ENCODE measurements at places on chromosomes 5 and 9.

DNA sequence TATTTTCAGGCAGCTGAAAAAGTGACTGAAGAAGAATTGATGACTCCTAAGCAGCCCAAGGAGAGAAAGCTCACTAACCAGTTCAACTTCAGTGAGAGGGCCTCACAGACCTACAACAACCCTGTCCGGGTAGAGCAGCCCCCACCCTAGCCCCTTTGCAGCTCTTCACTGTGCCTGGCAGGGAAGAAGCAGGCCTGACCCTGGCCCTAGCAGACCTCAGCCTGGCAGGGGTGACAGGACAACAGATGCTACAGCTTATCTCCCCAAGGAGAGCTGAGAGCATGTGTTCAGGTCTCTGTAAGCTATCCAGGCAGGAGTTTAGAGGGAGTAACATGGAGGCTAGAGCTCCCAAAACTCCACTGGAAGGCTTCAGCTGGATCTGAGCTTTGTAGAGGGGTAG, 31.8 kb downstream of the DNAI1 start:
- no peak for DNase-seq

- DNase-seq: no peak
These were observed 71.2 kb downstream of the GHR start for GRCh38 chr5:42494414-42494813.

DNA sequence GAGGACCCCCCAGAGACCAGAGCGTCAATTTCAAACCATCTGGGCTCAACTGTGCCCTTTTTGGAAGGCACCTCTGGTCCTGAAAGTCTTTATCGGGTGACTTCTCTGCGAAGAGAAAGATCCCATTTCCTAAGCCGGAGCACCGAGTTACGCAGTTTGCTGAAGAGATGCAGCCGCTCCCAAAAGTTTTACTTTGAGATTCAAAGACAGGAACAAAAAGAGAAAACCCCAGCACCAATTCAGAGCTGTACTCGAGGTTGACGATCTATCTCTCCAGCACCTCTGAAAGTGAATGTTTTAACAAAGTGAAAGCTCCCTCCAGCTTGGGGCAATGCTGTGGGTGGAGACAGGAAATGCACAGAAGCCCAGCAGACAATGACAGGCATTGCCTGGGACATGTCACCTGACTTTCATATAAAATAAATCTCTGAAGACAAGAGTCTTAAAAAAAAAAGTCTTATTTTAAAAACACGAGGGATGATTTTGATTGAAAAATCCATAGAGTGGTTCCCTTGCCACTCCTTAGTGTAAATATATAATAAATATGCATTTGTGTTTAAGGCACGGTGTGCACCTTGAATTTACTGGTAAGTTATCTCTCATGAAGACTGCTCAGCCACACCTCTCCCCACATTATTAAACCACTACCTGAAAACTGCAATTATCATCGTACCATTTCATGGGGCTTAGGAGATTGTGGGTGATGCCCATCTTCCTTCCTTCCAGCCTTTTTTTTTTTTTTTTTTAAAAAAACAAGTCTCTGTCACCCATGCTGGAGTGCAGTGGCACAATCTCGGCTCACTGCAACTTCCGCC, 79.9 kb downstream of the FNBP1 start:
- peak; percentile 50 for DNase-seq

DNA sequence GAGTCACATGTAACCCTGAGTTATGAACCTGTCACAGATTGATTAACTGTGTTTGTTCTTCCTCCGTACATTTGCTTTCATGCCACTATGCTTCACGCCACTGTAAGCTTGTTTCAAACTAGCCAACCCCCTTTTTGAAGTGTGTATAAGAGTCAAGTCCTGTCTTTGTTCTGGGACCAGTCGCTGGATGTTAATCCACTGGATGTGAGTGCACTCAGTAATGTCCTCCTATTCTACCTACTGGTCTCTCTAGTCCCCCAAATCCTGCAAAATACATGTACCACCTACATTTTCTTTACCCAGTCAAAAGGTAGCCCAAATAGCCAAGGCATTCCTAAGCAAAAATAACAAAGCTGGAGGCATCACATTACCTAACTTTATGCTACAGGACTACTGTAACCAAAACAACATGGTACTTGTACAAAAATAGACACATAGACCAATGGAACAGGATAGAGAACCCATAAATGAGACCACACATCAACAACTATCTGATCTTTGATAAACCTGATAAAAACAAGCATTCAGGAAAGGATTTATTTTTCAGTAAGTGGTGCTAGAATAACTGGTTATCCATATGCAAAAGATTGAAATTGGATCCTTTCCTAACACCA, 1139.1 kb upstream of the SEMA6A start:
- DNase-seq: no peak

- DNase-seq: no peak
These were observed 5.3 kb downstream of the ISCA1 start for GRCh38 chr9:86277072-86277471.

- no peak for DNase-seq
These were observed 203.1 kb downstream of the SAXO1 start for GRCh38 chr9:18829873-18830272.

DNA sequence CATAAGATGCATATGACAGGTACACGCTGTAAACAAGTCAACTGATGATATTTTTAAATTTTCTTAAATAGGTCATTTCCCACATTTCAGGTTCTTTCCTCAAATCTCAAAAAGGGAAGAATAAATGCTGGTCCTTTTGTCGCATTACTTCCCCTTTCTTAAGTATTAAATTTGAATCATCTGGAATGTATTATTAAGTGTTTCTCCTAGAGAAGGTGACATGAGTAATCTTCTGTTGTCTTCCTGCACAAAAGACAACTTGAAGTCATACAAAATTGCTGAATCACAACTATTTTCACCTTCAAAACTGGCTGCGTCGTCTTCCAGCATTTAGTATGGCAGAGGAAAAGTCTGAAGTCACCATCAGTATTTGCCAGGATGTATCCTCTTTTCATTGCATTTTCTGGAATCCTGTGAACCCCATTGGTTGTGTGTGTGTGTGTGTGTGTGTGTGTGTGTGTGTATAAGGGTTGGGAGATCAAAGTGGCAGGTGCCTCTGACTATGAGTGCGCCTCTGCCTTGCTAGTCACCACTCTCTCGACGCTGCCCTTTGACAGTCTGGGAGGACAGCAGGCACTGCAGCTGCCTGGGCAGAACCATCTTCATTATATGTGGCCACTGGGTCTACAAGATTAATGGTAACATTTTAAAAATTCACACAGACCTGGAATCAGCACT, 86.9 kb downstream of the MVB12B start:
- no peak for DNase-seq

DNA sequence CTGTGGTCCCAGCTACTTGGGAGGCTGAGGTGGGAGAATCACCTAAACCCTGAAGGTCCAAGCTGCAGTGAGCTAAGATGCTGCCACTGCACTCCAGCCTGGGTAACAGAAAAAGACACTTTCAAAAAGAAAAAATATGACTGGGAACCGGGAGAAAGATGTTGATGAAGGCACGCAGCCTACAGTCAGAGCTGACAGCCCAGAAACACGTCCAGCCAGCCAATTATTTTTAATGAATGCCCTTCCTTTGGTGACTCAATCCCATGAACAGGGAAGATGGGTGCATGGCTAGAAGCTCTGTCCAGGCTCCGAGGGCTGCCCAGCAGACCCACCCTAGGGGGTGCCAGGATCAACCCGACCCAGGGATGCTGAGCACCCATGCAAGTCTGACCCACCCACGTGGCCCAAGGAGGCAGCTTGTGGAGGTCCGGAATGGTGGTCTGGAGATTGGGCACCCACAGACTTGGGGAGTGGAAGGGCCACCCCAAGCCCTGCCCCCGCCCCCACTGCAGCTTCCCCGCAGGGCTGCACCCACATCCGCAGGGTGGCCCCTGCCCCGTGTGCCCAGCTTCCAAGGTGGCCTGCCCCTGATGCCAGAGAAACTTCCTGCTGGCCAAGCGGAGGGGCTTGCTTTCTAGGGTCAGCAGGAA, 51.0 kb downstream of the ADAMTS2 start:
- DNase-seq: no peak

DNA sequence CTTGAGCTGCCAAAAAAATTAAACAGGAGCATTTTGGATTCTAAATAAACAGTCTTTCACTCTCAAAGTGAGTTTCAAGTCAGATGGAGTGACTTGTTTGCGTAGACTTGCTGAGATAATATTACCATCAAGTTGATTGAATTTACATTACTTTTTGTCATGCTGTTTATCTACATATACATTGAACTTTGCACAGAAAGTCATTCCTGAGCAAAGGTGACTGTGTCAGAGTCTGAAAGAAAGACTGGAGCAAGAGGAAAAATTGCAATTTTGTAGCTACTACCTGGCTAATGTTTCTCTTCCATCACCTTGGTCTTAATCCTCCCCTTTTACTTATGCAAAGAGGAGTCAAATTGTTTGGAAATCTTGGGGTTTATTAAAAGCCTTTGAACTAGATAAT, 179.4 kb downstream of the PTTG1 start:
- DNase-seq: no peak

DNA sequence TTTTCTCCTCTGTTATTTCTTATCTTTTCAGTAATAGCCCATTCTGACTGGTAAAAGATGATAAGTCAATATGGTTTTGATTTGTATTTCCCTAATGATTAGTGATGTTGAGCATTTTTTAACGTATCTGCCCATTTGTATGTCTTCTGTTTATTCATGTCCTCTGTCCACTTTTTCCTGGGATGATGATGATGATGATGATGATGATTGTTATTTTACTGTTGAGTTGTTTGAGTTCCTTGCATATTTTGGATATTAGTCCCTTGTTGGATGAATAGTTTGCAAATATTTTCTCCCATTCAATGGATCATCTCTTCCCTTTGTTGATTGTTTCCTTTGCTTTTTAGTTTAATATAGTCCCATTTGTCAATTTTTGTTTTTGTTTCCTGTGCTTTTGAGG, 27.0 kb downstream of the UTP15 start:
- DNase-seq: no peak

DNA sequence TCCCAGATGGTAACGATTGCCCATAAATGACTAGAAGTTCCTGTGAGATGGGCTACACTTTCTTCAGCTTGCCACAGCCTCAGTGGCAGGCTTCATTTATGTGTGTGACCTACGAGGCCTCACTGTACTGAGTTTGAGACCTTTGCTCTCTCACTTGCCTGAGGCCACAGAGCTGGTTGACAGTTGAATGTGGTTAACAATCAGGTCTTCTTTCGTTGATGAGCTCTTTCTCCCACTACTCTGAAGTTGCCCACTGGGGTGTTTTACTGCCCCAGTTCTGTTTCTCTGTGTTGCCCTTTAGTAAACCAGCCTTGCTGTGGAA, 70.5 kb downstream of the CYFIP2 start:
- no peak for DNase-seq

DNA sequence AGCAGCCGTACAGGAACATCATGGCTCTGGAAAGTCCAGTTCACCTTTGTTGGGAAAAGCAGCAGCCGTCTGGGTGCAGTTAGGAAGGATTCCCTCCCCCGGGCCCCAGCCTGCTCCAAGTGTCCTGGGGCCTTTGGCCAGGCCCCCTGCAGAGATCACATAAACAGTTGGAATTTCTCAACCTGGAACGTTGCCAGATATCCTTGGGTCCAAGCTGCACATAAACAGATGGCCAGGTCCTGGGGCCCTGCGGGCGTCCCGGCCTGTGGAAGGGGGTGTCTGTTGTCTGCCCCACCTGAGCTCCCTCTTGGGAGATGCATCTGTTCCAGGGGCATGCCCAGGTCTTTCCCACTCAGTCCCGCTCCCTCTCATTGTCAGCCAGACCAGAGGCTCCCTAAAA, 92.7 kb downstream of the COL5A1 start:
- peak; percentile 68 for DNase-seq

GRCh38 chr9:4741365-4742089, 525 bp upstream of the AK3 start:
- DNase-seq: peak; percentile 21
